Esophagus squamous epithelium (tissue), 5 donors: ENCODE measurements at places on chromosomes 1 and 21.

DNA sequence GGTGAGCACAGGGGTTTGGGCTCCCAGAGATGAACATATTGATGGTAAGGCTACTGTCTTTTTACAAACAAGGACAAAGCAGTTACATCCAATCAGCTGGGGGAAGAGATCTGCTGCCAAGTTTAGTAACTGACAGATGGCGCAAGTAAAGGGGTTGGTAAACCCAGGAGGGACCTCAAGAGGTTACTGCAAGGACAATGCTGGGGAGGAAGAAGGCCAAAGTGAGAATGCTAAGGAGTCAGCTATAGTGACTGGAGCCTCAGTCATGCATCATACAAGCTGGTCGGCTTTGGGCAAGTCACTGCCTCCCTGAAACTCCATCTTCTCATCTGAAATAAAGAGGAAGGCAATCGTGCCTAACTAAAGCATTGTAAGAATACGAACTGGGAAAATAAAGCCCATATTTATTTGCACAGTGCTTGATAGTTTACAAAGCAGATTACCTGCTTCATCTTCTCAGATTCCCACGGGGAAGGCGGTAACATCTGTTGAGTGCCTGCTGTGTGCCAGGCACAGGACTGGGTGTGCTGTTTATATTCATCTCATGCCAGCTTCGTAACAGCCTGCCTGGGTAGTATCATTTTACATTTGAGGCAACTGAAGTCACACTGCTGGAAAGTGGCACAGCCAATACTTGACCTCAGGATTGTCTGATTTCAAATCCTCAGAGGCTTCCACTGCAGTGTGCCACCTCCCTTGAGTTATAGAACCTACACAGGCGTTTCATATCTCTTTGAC is 114.8 kb downstream of the BEND5 start:
- no peak for DNase-seq

- no peak for DNase-seq
These were observed 13.2 kb downstream of the TP53BP2 start for GRCh38 chr1:223832637-223832943.

- no peak for DNase-seq
These were observed 16.3 kb downstream of the PRPF38A start for GRCh38 chr1:52420713-52421112.

- no peak for DNase-seq
These were observed 112.8 kb downstream of the KCND3 start for GRCh38 chr1:111876631-111877030.

GRCh38 chr1:37794372-37795339 is 1.0 kb downstream of the MANEAL start:
- DNase-seq: no peak

- DNase-seq: no peak
These were observed 75.0 kb downstream of the RWDD3 start for GRCh38 chr1:95309031-95309471.

DNA sequence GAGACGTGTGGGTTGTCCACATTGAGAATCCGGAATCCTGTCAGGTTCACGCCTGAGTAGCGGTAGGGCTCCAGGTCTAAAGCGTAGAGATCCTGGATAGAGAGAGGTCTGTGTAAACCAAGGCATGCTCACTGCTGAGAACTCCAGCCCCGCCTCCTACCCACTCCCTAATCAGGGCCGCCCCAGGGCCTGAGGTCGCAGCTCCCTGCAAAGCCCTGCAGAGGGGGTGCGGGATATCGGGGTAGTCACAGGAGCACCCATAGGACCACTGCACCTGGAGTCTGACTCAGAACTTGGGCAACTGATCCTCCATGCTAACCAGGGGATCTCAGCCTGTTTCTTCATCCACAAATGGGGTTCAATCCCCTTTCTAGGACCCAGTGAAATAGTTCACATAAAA is 174.4 kb downstream of the GRIK3 start:
- no peak for DNase-seq

DNA sequence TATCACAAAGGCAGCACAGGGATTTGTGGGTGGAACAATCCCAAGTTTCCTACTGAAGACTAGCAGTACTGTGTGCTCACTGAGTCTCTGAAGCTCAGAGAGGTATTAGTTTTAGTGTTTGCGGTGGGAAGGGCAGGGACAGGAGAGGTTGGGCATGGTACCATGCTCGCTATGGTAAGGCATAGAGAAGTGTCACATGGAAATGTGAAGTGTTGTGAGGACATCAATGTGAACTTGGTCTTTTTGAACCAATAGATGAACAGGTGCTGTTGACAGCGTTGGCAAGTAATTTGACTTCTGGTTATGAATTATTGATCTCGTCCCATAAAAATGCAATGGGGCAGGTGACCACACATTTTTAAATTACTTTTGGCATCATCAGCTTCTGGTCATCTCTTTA is 55.8 kb upstream of the ADAMTS1 start:
- no peak for DNase-seq

- DNase-seq: no peak
These were observed 351.6 kb upstream of the DUSP10 start for GRCh38 chr1:222093518-222093917.

- no peak for DNase-seq
These were observed 25.3 kb downstream of the NADK start for GRCh38 chr1:1752636-1753606.
